DND-41 (cell line): ENCODE measurements at places on chromosomes 13 and 19.

DNA sequence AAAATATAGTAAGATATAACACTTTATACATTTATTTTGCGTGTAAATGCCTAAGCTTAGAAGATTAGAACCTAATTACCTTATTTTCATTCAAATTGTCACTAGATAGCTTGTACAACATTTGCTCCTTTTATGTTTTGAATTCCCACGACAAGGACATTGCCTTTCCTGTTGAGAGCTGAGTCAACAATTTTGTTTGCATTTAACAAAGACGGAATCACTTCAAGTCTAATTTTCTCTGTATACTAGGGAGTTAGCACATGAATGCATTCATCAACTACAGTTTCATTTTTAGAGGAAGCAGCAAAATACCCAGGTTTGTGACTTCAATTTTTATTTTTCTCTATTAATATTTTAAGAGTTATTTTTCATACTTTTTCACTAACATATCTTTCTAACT lies 48.7 kb upstream of the PCCA start:
- DNase-seq: no peak

DNA sequence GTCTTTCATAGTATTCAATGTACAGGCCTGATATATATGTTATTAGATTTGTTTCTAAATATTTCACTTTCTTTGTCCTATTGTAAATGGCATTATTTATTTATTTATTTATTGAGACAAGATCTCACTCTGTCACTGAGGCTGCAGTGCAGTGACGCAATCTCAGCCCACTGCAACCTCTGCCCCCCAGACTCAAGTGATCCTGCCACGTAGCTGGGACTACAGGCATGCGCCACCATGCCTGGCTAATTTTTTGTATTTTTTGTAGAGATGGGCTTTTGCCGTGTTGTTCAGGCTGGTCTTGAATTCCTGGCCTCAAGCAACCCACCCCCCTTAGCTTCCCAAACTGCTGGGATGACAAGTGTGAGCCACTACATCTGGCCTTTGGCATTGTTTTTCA lies 5.4 kb upstream of the GAS6 start:
- no peak for DNase-seq

DNA sequence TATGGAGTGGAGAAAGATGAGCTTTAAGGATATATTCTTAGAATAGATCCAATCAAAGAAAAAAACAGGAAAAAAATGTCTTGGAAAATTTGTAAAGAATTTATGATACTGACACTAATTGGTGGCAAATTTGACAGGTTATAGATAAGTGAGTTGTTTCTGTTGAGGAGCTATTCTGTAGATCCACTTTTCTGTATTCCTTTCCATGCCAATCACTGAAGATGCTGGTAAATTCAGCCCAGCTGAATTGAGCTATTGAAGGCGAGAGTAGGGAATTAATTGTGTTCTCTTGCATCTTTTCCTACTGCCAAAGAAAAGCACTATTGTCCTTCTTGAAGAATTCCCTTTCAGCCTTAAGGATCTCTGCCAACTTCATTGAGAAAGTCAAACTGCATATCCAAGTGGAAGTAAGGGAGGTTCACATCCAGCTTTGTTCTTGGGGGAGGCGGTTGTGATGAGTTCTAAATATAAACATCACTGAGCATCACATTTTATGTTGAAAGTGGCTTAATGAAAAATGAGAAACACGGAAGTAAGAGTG lies 113.1 kb downstream of the PCDH9 start:
- DNase-seq: no peak

- DNase-seq: no peak
Observed at GRCh38 chr19:13681509-13681908, 82.8 kb upstream of the MRI1 start.

DNA sequence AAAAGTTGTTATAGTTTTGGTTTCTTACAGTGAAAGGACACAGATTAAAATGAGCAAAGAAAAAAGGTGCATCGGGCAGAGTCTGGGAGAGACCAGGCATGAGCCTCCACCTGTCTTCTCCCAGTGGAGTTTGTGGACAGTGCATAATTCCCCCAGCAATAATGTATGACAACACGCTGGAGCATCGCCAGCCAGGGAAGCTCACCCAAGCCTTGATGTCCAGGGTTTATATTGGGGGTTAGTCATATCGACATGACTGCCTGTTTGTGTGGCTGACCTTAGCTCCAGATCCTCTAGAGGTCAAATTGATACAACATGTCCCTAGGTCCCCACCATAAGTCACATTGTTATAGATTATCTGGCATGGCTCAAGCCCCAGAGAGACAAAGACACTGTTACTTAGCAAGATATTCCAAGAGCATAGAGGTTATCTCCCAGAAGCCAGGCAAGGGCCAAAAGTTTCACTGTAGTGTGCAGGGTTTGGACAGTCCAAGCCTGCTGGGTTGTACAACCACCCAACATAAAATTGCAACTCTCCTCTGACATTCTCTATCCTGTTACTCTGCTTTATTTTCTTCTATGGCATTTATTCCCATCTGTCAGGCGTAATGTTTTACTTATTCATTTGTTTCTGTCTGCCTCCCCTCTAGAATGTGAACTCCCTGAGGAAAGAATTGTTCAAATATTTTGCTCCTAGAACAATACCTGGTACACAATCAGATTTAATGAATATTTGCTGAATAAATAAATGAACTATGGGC lies 5.6 kb upstream of the KLK13 start:
- DNase-seq: no peak

GRCh38 chr19:32287086-32287485 lies 58.3 kb upstream of the ZNF507 start:
- DNase-seq: peak; percentile 16

GRCh38 chr19:51816711-51817110 lies 21.8 kb downstream of the FPR3 start:
- no peak for DNase-seq

GRCh38 chr13:37173214-37173613 lies 67.8 kb upstream of the CSNK1A1L start:
- no peak for DNase-seq

- no peak for DNase-seq
Observed at GRCh38 chr19:3982701-3983541, 2.3 kb downstream of the EEF2 start.

DNA sequence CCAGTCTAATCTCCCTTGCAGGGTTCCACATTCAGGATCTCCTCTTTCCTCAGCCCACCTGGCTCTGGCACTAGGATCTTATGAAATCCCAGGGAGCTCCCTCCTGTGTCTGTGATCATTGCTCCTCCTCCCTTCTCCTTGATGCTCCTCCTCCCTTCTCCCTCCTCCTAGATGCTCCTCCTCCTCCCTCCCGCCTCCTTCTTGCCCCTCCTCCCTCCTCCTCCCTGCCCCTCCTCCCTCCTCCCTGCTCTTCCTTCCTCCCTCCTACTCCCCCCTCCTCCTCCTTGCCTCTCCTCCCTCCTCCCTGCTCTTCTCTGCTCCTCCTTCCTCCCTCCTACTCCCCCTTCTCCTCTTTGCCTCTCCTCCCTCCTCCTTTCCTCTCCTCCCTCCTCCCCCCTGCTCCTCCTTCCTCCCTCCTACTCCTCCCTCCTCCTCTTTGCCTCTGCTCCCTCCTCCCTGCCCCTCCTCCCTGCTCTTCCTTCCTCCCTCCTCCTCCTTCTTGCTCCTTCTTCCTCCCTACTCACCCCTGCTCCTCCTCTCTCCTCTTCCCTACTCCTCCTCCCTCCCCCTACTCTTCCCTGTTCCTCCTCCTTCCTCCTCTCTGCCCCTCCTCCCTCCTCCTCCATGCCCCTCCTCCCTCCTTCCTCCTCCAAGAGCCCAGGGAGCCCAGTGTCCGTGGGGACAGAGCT lies 14.9 kb upstream of the ZBTB7A start:
- DNase-seq: no peak

- DNase-seq: no peak
Observed at GRCh38 chr19:11534538-11534937, 4.1 kb upstream of the CNN1 start.
